ENCODE measurements at places on chromosomes 3 and 15.

DNA sequence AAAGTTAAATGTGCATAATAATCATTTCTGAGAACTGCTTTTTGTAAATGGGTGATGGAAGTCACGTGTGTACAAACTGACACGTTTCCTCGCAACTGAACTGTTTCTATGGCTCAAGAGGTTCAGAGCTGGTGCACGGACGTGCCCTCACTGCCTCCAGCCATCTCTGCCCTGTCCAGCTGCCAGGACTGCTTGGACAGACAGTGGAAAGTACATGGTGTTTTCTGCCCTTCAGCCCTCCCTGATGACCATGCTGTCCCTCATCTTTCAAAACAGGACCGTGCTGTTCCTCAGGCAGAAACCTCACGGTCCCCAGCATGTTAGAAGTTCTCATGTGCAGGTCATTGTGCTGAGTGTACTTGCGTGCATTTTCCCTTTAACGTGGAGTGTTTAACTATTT lies 38.7 kb downstream of the GJD2 start:
- DNase-seq: no peak

GRCh38 chr3:194078045-194078821 lies 57.7 kb upstream of the HES1 start:
- DNase-seq: no peak

DNA sequence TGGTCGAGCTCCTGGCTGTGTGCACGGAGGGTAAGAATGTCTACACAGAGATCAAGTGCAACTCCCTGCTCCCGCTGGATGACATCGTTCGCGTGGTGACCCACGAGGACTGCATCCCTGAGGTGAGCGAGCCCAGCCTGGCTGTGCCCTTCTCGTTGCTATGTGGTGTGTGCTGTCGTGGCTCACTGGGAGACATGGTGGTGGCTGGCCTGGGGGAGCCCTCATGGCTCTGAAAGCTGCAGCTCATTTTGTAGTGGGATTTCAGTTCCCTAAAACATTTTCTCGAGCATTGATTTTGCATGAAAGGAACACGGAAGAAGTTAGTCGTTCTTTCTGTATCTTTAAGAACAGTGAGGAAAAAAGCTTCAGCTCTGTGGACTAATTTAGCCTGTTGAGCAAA lies 200.5 kb downstream of the ITPR1 start:
- no peak for DNase-seq

DNA sequence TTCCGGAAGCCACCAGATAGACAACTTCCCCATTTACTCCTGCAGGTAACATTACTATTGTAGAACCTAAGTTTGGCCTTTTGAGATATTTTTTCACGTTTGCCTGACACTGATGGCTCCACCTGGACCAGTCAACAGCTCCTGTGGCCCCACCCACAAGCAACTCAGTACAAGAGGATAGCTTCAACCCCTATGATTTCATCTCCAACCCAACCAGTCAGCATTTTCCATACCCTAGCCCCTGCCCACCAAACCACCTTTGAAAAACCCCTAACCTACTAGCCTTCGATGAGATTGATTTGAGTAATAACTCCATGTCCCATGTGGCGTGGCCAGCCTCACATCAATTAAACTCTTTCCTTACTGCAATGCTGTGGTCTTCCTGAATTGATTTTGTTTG lies 950 bp upstream of the EHHADH start:
- DNase-seq: no peak

DNA sequence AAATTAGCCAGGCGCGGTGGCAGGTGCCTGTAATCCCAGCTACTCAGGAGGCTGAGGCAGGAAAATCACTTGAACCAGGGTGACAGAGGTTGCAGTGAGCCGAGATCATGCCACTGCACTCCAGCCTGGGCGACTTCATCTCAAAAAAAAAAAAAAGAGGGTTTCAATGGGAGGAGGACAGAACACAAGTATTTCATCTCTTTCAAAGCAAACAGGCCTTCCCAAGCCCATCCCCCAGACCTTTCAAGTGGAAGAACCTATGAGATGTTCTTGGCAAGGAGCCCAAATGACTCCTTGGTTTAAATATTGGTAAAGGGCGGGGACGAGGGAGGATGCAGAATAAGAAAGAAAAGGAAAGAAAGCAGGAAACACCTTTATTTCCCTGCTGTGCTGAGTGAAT lies 62.2 kb upstream of the MCF2L2 start:
- no peak for DNase-seq

DNA sequence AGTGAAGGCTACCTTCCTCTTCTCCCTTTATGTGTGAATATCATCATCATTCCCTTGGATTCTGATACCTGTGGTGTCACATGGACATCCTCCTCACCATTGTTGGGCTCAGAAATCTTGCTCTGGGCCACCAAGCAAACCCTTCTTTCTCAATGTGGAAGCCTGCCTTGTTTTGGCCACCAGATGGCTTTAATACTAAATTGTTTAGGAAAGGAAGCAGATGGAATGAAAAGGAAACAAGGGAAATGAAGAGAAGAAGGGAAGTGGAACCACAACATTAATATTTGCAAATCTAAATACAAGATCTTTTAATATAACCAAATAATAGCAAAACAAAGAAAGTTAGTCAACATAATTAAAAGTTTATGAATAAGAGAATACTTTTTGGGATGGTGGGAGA lies 14.0 kb downstream of the FAM227B start:
- no peak for DNase-seq

- DNase-seq: no peak
Observed at GRCh38 chr3:129599607-129600006, 6.9 kb downstream of the PLXND1 start.

- no peak for DNase-seq
Observed at GRCh38 chr3:196406811-196407470, 25.3 kb downstream of the UBXN7 start.

- no peak for DNase-seq
Observed at GRCh38 chr3:47573190-47574172, 5.2 kb downstream of the CSPG5 start.

DNA sequence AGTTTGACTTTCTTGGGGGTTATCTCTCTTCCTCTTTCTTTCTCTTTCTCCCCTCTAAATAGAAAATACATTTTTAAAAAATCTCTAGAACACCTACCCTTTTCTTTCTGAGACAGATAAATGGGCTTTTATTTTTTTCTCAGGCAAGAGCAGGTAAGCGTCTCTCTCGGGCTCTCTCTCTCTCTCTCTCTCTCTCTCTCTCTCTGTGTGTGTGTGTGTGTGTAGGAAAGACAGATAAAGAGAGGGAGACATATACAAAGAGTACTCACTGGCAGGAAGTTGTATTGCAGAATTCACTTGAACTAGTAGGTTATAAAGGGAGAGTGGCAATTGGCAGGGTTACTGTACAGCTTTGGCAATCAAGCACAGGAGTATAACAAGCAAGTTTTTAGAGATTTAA lies 118.1 kb upstream of the LSAMP start:
- no peak for DNase-seq

GRCh38 chr3:67509471-67510075 lies 144.8 kb downstream of the SUCLG2 start:
- DNase-seq: no peak

DNA sequence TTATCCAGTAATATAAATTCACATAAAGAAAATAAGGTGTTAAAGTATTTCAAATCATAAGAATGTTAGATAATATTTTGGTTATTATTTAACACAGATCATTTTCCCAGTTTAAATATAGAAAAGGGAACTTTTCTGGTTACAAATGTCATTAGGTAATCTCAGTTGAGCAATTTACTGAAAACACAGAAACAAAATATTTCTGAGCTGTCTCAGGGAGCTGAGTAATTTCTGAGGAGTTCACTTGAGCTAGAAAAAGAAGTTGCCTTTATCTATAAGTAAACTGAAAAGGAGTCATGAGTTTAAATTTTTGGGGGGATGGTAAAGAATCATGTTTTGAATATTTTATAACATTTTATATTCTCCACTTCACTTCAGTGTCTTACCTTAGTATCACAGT lies 855.4 kb upstream of the ARPP21 start:
- DNase-seq: no peak

GRCh38 chr3:41681479-41681878 lies 280.4 kb downstream of the ULK4 start:
- no peak for DNase-seq

- no peak for DNase-seq
Observed at GRCh38 chr3:43616034-43616433, 5.8 kb downstream of the ANO10 start.

DNA sequence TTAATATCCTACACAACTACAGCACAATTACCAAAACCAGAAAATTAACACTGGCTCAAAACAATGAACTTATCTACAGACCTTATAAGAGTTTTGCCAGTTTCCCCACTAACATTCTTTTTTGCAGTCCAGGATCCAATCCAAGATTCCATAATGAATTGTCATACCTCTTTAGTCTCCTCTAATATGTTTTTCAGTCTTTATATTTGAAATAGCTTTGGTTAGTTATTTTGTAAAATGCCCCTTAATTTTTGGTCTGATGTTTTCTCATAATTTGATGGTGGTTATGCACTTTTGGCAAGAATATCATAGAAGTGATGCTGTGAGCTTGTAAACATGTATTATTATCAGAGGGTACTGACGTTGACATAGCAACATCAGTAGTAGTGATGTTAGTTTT lies 124.3 kb downstream of the ISL2 start:
- DNase-seq: no peak

- DNase-seq: no peak
Observed at GRCh38 chr15:101675015-101675414, 22.8 kb upstream of the TM2D3 start.

DNA sequence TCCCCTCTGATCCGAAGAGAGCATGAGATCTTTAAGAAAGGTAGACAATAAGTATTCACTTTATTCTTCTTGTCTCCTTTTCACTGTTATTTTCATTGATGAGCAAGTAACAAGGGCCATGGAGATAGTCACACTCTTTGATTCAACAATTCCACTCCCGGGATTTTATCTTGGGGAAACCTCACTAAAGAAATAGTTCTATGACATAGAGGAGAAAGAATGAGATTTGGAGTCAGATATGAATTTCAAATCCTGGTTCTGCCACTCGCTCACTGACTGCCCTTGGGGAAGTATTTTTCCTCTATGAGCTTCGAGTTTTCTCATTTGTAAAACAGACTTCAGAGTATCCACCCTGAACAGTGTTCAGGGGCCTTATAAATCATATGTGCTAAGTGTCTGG lies 514.6 kb downstream of the NLGN1 start:
- no peak for DNase-seq

- no peak for DNase-seq
Observed at GRCh38 chr3:37867144-37867543, 5.5 kb downstream of the CTDSPL start.

GRCh38 chr3:184290331-184290730 lies 8.7 kb upstream of the PSMD2 start:
- no peak for DNase-seq

GRCh38 chr3:141677701-141678100 lies 60.4 kb upstream of the RNF7 start:
- no peak for DNase-seq

DNA sequence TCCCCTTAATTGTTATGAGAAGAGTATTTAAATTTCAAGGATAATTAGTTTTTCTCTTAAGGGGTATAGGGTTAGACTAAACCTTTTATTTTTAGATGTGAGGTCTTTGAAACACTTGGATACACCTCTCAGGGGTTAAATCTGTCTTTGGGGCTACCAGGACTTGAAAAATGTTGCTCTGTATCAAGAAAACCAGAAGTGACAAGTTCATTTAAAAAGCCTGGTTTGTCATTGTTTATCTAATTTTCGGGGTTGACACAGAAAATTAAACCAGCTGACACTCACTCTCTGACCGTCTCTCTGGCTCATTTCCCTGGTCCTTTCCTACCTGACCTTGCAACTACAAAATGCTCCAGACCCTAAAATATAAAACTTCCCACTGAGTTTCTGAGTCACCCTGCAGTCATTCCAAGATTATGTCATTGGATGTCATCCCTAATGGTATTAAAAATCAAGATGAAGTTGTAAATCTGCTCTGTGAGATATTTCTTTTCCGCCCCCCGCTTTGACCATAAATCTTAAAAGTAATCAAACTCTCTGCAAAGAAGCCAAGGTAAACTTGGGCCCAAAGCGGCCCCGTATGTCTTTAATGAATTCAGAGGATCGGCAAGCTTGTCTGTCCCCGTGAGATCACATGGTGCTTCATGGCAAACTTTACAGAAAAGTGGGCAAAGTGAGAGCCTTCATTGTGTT lies 32.9 kb upstream of the SKOR1 start:
- DNase-seq: no peak

GRCh38 chr3:139332092-139332491 lies 11.7 kb upstream of the MRPS22 start:
- DNase-seq: no peak

DNA sequence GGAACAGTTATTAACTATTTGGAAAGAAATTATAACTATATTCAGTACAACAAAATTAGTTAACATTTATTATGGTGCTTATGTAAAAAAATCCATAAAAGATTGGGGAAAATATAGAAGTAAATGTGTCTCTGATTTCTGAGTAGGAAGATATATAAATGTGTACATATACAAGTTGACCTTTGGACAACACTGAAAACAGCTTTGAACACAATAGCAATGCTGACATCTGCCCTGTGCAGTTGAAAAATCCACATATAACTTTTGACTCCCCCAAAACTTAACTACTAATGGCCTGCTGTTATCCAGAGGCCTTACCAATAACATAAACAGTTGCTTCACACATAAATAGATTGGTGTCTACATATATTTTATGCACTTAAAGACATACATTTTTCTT lies 12.3 kb downstream of the TIMMDC1 start:
- DNase-seq: no peak

Data from activated naive CD4-positive, alpha-beta T cell treated with anti-CD3 and anti-CD28 coated beads, Interleukin-2, amount 50 U/mL, for 16 hours (primary cell).